ENCODE measurements at places on chromosomes 2 and 18.

DNA sequence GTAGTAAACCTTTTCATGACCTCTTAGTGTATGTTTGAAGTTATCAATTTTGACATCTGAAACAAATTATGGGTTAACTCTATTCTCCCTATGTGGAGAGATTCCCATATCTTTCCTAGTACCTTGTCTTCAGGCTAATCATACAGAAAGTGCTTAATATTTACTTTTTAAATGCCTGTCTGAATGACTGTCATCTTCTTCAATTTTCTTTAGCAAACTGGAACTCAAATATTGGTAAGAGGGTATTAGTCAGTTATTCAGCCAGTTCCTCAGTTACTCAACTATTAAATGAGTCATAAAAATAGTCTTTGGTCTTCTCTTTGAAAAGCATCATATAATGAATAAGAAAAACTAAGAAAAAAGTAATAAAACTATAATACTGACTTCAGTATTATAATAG lies 1038.0 kb upstream of the PIK3C3 start:
- DNase-seq: no peak

DNA sequence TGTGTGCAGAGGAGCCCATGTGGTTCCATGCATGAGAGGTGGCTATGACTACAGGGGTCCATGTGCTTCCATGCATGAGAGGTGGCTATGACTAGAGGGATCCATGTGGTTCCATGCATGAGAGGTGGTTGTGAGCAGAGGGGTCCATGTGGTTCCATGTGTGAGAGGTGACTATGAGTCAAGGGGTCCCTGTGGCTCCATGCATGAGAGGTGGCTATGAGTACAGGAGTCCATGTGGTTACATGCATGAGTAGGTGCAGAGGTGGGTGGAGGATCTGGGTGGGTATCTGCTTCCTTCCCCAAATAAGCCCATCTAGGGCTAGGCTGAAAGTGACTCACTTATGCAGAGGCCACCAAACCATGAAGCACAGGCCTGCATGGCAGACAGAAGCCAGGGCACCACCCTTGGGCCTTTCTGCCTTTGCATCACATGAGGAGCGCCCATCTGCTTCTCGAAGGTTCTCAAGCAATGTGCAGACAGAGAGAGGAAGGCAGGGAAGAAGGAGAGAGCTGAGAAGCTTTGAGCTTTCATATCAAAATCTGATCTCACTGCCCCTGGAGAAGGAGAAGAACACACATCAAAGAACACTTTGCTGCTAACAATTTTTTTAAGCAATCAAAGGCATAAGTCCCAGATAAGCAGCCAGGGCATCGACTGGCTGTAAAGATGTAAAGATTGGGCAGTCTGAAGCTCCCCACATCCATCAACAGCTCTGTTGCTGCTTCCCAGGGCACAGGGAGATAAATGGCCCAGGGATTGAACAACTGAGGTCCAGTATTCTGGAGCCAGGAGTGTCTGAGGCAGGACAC lies 137.6 kb downstream of the TNS1 start:
- DNase-seq: no peak

DNA sequence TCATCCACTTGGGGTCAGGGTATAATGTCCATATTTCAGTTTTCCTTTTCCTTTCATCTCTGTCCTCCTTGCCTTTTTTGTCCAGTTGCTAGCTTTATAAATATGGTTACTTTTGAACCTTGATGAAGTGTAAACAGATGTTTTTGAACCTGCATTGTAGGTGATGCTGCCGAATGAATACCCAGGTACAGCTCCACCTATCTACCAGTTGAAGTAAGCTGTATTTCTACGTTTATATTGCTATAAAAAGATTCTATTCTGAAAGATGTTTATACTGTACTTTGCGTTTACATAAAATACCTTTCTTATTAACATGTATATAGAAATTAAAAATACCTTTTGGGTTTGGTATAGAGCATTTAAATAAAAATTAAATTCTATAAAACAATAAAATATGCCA lies 2.2 kb downstream of the IMPACT start:
- DNase-seq: no peak

DNA sequence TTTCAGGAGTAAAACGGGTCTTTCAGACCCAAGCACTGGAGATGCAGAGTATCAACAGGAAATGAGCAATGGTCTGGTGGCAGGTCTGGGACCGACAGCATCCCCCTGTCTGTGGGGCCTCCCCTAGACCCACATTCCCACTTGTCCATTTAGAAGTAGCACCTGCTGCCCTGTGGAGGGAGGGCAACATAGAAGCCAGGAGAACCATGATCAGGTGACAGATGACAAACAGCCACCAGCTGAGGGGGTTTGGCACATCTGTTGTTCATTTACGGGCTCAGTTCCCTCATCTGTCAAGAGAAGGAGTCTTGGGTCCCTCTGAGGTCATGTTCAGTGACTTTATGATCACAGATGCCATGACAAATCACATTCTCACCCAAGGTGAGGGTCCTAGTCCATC lies 77.9 kb upstream of the SLC66A3 start:
- DNase-seq: no peak

- DNase-seq: no peak
Observed at GRCh38 chr2:65355186-65355831, 77.1 kb downstream of the SPRED2 start.

- no peak for DNase-seq
Observed at GRCh38 chr18:64180617-64181016, 31.7 kb upstream of the LINC00305 start.

DNA sequence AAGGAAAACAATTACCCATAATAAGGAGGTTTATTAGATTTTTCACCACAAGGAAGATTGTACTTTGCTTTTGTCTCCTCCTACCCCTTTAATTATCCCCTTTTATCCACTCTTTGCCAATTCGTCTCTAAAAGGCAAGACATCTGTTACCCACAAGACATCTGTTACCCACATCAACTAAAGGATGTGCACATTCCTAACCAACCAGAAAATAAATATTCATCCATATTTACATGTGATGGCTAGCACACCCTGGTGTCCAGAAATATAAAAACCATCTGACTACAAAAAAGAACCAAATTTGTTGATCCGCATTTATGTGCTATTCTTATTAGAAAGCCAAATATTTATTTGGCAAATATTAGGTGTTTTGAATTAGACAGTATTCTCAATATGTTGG lies 35.7 kb downstream of the ACVR1C start:
- DNase-seq: no peak

DNA sequence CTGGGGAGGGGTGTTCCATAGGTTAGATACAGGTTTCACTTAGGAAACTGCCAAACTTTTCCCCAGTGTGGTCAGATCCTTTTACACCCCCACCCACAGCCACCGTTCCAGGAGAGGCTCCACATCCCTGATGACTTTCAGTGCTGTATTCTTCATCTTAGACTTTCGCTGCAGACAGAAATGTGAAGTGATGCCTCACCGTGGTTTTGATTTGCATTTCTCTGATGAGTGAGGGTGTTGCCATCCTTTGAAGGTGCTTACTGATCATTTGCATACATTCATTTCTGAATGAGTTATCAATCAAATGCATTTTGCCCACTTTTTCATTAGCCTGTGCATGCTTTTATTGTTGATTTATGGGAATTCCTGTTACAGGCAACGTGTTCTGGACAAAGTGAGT lies 14.9 kb downstream of the COPS9 start:
- no peak for DNase-seq

DNA sequence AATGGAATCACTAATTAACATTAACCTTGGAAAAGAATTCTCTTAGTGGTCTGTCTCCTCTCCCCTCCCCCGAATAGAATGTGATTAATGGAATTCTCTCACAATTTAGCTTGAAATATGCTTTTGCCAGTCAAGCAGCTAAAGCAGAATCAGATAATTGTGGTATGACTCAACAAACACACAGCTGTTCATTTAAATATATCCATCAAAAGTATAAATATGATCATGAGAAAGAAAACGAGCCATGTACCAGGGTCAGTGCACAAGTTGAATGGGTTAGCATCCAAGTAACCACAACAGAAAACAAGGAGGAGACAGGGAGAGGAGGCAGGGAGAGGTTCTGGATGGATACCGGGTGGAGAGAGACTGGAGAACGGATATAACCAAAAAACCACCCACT lies 66.9 kb downstream of the ACVR1 start:
- DNase-seq: no peak

- no peak for DNase-seq
Observed at GRCh38 chr18:59386909-59387686, 28.0 kb upstream of the LMAN1 start.

DNA sequence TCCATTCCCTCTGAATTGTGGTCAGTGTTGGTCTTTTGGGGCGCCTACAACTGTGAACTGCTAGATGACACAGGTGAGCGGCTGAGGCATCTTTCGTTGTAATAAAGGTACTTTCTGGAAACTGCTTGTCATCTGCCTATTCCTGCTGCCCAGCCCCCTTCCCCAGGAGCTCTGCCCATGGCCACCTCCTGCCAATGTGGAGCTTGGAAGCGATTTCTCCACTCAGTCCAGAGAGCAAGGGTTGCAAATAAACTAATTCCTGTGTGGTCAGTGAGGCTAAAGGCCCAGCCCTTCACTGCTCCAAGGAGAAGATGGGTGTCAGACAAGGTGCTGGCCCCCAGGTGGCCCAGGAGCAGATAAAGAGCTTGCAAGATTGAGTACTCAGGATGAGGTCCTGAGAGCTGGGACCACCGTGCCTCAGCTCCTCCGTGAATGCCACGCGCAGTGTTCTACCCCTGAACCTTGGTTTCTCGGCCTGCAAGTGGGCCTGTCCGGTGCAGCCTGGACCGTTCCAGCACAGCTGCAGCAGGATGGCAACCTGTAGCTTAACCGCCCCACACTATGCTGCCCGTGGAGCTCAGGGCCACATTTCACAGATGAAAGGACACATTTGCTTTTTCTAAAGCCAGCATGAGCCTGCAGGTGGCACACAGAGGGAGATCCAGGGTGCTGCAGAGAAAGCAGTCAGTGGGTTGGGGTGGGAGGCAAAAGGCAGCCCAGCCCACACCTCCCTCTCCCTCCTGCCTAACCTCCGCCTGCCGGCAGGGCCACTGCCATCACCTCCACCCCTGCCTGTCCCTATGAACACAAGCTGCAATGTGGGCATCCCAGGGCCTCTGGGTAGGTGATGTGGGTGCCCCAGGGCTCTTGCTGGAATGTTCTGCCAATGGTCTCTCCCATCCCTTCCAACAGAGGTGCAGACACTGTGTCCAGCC lies 78.7 kb upstream of the OTOF start:
- no peak for DNase-seq

GRCh38 chr2:134583462-134583861 lies 135.3 kb downstream of the TMEM163 start:
- DNase-seq: no peak

DNA sequence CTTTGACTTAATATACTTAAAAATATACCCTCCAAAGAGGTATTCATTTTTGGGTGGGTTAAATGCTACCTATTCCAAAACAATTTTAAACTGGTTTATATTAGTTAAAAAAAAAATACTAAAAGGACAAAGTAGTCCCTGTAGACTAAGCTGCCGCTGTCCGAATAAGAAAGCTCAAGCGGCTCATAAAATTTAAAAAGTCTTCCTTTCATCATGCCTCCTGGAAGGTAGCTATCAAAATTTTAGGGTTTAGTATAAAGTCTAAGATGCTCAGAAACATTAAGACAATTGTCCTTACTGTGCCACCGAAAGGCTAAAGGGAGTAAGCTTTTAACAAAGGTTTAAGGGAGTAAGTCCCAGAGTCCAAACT lies 440 bp upstream of the UGGT1 start:
- no peak for DNase-seq

DNA sequence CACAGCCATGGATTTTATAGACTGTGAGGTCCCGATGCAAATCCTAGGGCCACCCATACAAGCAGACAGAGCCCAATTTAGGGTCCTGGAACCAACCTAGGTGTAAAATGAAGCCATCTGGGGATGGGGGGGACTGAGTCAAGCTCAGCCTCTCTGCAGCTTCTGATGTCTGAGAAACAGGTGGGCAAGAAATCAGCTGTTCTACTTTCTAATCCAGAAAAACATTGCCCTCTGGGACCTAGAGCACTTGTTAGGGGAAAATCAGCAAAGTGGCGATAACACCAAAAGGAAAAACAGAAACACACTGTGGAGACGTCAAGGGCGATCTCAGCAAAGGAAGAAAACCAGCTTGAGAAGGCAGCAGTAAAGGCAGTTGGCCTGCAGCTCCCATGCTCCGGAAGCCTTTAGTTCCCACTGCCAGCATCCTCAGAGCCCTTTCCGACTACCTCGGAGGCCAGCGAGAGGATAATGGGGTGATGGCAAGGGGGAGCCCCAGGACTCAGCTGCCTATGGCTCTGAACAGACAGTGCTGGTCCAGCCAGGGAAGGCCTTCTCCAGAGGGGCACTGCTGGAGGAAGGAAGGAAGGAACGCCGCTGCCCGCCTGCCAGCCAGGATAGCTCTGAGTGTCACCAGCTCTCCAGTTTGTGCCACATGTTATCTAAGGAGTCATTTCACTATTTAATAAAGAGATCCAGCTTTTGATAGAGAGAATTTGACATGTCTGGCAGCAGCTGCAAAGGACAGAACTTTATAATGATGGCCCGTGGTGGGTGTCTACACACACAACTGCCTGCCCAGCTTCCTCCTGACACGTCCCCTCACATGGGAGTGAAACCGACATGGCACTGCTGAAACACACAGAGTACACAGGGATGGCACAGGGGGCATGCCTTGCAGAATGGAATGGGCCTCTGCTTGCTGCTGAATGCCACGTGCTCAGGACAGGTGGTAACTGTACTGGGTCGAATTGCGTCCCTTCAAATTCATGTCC lies 37.7 kb downstream of the HS1BP3 start:
- no peak for DNase-seq

DNA sequence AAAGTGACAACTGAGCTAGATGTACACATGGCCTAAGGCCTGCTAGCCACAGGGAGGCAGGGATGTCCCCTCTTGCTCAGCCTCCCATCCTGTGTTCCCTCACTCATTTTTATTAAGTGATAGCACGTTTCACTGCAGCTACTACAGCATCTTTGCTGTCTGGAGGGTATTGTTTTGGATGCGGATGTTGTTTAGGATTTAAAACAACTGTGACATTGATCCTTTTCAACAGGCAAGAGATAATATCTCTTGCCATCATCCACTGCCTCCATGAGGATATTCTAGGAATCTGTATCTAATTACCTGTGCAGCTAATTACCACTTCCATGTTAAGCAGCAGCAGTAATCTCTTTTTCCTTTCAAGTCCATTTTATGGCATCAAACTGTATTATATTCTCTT lies 345.4 kb downstream of the PARD3B start:
- DNase-seq: no peak

GRCh38 chr2:43851011-43851980 lies 12.5 kb downstream of the ABCG8 start:
- no peak for DNase-seq

Measured in occipital lobe (tissue), 3 donors.